T follicular helper cell (primary cell): ENCODE measurements at places on chromosomes 2 and 18.

- no peak for DNase-seq
Measured at GRCh38 chr2:56034258-56034657, 110.7 kb upstream of the EFEMP1 start.

- DNase-seq, result no peak
Measured at GRCh38 chr2:219334076-219334475, 1.5 kb upstream of the RESP18 start.

DNA sequence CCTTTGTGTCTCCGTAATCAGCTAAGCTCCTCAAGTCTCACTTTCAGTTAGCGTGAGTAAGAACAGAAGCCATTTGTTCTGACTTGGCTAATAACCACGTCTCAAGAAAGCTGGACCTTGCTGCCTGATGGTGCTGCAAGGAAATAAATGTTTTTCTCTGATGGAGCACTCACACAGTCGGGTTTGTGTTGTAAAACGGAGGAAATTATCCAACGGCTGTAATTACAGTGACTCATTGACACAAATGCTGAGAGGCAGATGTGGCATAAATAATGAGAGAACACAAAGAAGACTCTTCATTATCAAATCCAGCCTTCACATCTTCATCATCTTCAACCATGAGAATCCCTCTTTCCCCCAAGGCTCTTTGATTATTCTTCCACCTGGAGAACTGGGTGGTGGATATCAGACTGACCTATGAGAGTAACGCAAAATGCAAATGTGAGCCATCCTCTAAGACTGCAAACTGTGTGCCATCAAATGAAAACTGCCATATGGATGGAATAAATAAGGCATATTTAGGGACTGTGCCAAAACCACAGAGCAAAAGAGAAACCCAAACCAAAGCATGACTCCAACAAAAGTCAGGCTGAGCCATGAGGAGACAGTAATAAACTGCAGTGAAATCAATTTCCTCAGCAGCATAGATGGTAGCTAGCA, 252.6 kb downstream of the RND3 start:
- DNase-seq, result no peak

DNA sequence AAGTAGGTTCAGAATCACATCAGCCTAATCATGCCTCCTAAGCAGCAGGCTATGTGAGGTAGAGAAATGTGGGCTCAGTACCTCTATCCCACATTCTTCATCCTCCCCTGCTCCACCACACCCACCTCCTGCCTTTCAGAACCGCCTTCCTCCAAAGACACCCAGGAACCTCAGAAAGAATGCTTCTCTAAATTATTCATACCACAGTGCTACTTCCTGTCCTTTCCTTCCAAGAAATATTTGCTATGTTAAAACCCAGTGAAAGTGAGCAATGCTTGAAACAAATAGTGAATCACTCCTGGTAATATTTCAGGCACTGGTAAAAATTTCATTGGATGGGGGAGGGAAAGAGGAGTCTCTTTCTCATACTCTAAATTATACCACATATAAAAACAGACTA, 24.0 kb upstream of the CREB1 start:
- no peak for DNase-seq

DNA sequence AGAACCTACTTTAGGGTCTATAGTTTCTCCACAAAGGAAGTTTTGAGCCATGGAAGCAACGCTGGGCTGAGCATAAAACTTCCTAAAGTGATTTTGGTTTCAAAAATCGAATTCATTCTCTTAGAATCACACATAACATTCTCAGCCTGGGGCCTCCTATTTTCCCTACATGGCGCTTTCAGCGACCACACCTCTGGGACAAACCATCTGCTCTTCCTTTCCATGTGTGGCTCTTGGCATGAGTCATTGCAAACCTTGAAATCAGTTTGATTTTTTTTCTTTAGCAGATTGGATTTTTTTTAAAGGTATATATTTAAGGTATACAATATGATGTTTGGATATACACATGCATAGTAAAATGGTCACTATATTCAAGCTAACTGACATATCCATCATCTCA, 72.5 kb upstream of the APCDD1 start:
- DNase-seq, result no peak

DNA sequence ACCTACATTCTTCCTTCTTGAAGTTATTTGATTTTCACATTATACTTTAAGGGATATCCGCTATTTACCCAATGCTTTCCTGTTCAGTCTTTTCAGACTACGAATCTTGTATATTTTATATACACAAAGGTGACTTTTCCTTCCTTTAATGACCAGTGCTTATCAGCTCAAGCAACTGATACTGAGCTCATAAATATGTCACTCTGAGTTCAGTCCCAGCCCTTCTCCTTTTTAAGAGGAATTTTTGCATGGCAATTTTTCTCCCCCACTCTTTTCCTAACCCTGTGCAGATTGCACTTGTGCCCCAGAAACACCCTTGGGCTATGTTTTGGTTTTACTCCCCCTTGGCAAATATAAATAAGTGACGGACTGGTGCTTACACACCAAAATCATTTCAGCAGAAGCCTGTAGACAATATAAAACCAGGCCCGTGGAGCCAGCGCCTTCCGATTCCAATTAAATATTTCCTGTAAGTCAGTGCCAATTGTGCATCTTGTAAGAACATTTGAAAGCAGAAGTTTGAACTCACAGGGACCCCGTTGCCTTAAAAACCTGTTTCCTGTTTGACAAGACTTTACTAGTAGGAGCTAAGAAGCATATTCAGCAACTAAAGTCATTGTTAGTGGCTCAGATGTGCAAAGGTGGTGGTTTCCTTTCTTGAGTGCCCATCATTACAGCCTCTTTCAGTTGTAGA, 66.3 kb upstream of the GATA6 start:
- no peak for DNase-seq

GRCh38 chr18:67875060-67875459, 358.5 kb upstream of the DSEL start:
- DNase-seq, result no peak

DNA sequence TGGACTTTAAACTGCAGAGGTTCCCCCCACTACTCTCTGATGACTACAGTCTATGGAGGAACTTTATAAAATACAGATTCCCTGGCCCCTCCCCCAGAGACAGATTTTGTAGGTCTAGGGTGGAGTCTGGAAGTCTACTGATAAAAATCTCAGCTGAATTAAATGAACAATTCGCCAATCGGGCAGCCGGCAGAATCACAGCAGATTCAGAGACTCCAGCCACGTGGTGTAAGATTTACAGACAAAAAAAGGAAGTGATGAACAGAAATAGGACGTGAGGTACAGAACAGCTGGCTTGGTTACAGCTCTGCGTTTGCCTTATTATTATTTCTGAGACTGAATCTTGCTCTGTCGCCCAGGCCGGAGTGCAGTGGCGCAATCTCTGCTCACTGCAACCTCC, 21.4 kb upstream of the MTA3 start:
- DNase-seq, result no peak

DNA sequence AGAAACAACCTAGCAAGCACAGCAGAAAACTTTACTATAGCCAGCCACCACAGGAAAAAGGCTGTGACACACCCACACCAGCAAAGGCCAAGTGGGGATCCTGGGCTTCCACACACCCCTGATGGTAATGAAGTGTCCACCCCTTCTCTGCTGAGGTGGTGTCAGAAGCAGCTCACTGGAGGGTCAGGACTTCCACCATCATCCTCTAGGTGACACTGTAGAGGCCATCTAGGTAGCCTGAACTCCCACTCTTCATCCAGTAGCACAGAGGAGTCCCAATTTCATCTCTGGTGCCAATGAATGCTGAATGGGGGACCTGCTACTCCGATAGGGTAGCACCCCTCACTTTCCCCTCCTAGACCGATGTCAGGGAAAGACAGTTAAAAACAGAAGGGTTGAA, 1544.4 kb downstream of the LRP1B start:
- no peak for DNase-seq

GRCh38 chr2:203682688-203683130, 23.7 kb upstream of the CD28 start:
- DNase-seq, result no peak

DNA sequence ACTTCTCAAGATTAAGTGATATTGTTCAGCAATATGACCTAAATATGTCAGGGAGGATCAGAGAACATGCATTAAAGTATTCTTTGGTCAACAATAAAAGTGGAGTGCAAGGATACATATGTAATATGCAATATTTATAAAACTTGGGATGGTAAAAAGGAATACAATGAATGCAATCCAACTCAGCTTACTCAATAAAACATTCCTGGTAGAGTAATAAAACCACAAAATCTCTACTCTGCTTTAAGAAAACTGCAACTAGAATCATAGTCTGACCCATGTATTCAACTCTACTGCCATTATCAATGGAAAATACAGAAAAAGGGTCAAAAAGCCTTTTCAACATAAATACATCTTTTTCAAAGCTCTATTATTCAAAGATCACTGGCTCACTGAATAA, 11.6 kb downstream of the IRS1 start:
- no peak for DNase-seq

DNA sequence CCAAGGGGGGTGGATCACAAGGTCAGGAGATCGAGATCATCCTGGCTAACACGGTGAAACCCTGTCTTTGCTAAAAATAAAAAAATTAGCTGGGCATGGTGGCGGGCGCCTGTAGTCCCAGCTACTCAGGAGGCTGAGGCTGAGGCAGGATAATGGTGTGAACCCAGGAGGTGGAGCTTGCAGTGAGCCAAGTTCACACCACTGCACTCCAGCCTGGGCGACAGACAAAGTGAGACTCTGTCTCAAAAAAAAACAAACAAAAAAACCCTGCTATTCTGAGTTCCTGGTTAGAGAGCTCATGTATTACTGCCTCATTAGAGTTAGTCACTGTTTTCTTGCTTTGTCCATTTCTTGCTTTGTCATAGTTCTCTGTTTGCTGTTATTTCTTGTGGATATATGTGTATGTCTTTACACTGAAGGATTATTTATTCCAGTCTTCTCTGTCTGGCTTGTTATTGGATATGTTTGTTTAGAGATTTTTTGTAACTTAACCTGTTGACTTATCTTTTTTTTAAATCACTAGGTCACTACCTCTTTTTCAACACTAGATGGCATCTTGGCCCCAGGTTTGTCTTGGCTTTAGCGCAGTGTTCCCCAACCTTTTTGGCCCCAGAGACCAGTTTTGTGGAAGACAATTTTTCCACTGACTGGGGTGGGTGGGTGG, 17.0 kb downstream of the TTLL4 start:
- no peak for DNase-seq

GRCh38 chr2:96617012-96617411, 21.1 kb downstream of the KANSL3 start:
- no peak for DNase-seq

DNA sequence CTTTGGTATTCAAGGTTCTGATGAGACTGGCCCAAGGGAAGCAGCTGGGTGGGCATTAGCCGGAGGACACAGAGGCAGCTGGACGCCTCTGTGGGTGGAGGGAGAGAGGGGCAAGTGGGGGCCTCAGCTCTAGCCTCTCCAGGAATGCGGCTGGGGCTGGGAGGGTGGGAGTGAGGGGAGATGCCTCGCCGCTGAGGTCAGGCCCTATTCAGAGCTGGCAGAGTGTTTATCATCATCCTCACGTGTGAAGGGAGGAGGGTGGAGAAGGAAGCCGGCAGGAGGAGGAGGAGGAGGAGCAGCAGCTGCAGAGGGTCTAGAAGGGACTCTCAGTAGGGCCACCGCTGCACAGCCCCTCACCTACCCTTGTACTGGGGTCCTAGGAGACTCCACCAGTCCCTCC, 43.1 kb downstream of the TNS1 start:
- DNase-seq, result no peak

DNA sequence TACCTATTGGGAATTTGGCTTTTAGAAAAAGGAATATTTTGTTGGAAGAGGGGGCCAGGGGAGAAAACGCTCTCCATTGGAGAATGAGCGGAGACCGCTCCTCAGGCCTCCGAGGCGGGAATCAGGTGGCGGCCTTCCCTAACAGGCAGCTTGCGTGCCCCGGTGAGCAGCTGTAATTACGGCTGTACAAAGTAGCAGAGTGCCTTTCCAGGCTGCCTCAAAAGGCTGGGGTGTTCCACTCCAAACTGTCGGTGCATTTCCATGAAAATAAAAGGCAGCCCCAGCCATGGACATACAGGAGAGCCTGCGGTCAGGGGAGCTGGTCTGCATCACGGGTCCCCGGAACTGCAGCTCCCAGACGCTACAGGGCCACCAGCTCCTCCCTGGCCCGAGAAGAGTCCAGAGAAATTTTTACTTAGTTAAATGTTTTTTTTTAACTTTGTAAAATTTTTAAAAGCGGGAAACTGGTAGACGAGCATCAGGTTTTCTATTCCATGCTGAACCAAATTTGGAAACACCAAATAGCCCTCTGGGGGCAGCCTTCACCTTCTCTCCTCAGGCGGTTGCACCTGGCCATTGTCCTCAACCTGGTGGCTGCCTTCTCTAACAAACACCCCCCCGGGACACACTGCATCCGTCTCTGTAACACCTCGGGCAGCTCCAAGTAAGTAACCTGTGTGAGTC, 209.3 kb upstream of the SALL3 start:
- no peak for DNase-seq

- DNase-seq, result no peak
Measured at GRCh38 chr2:199449455-199449854, 8.3 kb downstream of the SATB2 start.

- no peak for DNase-seq
Measured at GRCh38 chr2:220198896-220199295, 571.5 kb downstream of the SLC4A3 start.

- DNase-seq, result no peak
Measured at GRCh38 chr2:33477473-33478468, 1.3 kb downstream of the RASGRP3 start.

DNA sequence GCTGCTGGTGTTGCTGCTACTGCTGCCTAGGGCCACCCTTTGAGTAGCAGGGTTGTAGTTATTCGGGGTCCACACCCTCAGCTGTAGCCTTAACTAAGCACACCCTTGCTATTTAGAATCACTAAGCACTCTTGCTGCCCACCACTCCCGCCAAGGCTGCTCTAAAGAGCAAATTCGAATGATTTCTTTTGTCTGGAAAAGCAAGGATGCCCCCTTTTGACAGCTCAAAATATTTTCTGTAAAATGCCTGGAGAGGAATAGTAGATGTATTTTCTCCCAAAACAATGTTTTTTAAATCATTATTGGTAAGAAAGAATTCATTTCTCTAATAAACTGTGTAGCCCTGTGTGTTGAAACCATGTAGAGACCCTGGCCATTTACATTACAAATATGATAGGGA, 80.8 kb upstream of the PAPOLG start:
- DNase-seq, result no peak
